ENCODE measurements at places on chromosomes 12 and 14.

- no peak for DNase-seq
Measured at GRCh38 chr12:46904406-46905238, 78.8 kb upstream of the SLC38A4 start.

GRCh38 chr12:68154779-68155178, 4.8 kb downstream of the IFNG start:
- DNase-seq, result no peak

- DNase-seq, result no peak
Measured at GRCh38 chr12:56021889-56022497, 1.1 kb downstream of the IKZF4 start.

GRCh38 chr14:64693810-64694165, 10.4 kb upstream of the PLEKHG3 start:
- no peak for DNase-seq

GRCh38 chr14:67749341-67750084, 47.8 kb downstream of the RDH12 start:
- DNase-seq, result peak; percentile 67

DNA sequence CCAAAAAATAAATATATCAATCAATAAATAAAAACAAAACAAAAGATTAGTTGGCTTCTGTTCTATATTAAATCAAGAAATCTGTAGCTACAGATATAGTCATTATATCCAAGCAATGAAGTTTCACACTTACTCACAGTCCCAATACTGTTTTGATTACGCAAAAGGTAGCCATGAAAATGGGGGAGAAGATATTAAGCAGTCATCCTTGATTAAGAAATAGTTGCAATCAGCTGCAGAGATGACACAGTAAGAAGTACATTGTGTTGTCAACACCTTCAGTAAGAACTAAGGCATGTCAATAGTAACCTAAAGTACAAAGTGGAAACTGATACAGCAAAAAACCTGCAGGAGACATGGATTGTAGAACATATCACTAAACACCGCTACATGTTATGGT, 11.0 kb upstream of the RHOJ start:
- no peak for DNase-seq

DNA sequence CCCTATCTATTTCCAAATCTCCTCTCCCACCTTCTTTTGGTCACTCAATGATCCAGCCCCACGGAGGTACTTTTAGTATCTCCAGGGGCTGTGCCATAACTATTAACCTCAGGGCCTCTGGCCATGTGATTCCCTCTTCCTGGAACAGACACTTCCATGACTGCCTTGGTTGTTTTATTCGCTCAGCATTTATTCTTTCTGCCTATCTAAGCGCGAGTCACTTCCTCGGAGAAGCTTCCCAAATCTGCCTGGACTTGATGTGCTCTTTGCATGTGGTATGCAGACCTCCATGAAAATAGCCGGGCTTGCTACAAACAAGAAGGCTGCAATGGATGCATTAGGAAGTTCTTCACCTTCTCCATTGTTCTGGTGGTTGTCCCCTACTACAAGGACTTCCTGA, 939.0 kb upstream of the TMEM132C start:
- no peak for DNase-seq

DNA sequence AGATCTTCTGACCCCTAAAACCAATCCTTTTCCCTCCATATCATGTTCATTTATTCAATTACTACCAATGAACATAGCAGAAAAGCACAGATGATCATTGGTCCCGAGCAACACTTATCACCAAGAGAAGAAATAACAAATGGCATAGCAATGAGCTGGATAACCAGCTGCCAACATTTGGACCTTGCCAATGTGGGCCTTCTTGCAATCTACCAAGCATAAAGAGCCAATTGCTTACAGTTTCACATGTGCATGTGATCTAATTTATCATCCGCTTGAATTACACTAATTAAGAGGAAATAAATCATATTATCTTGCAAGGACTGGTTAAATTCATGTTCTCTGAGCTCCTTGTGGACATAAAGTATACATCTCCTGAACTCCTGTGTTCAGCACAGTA, 134.8 kb upstream of the HMGA2 start:
- no peak for DNase-seq

DNA sequence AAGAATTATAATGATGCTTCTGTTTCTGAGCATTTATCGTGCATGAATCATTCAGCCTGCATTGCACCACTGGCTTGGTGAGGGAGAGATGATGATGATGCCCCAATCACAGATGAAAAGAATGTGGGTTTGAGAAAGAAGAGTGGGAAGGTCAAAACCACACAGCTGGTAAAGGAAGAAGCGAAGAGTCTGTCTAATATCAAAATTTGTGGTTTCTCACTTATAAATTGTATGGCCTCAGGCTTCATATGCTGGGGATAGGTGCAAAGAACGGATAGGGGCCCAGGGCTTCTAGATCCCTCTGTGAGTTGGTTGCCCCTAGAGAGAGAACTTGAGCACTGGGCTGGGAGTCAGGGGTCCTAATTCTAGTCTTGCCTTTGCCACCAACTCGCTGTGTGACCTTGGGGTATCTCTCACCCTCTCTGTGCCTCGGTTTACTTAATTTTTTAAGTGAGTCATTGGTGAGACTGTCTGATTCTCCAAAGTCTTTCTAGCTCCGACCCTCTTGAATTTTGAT, 2.2 kb downstream of the OASL start:
- no peak for DNase-seq

- no peak for DNase-seq
Measured at GRCh38 chr12:79973801-79974200, 38.9 kb upstream of the PPP1R12A start.

DNA sequence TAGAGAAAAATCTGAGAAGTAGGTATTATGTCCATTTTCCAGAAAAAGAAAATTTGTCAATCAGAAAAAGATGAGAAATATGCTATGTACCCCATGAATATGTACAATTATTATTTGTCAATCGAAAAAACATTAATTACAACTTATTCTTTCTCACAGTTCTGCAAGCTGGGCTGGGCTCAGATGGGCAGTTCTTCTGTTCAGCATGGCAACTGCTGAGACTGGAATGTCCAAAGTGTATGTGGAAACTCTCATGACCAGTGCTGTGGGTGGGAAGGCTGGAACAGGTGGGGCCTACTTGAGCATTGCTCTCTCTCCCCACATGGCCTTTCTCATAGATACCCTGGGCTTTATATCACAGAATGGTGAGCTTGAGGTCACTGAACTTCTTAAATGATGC, 450.3 kb upstream of the TBX3 start:
- DNase-seq, result no peak

- no peak for DNase-seq
Measured at GRCh38 chr14:92933481-92933880, 10.5 kb downstream of the CHGA start.

- DNase-seq, result no peak
Measured at GRCh38 chr14:22597265-22597664, 835 bp upstream of the ABHD4 start.

DNA sequence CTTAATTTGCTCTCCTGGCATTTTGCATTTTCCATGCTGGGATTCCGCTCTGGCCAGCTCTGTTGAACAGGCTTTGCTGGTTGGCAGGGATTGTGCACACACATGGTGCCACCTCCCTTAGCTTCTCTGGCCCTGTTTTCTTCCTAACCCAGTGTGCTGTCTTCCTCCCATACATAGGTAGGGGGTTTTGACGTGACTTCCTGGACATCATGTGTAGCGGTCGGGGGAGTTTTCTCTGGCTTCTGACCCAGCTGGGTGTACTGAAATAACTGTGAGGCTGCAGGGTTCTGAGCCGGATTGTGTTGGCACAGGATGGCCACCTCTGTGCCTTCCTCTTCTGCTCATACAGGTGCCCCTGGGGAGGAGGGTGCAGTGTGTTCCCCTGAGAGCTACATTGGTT, 25.7 kb downstream of the C14orf132 start:
- DNase-seq, result no peak

- no peak for DNase-seq
Measured at GRCh38 chr14:66121859-66122258, 364.3 kb upstream of the CCDC196 start.

- no peak for DNase-seq
Measured at GRCh38 chr14:61438036-61438435, 116.7 kb downstream of the PRKCH start.

- DNase-seq, result no peak
Measured at GRCh38 chr12:5305886-5306545, 125.9 kb upstream of the NTF3 start.

GRCh38 chr12:24039113-24039525, 89.6 kb upstream of the SOX5 start:
- no peak for DNase-seq

DNA sequence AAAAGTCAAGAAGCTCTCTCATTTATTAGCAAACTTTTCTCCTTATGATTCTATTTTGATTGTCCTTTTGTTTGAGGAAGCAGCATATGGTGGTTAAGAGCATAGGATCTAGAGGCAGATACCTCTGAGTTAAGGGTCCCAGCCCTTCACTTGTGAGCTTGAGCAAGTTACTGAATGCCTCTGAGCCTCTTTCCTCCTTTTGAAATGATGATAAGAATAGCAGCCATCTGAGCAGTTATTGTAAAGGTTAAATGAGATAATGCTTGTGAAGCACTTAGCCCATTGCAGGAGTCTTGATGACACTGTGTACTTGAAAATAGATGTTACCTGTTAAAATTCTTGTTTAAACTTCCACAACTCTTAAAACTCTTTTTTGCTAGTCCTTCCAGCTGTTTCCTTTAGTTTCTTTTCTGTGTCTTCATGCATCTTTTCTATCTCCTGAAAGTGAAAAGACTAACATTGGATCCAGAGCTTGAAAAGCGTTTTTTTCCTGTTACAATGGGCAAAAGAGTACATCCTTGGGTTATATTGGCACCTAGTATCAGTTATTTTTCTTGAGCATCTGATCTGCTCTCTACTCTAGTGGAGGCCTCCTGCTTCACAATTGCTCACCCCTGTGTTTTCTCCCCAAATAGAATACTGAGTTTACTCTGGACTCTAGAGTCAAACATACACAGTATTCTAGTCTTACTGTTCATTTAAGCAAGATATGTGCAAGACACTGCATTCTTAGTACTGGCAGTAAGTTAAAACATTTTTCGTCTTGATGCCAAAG, 3.1 kb downstream of the HIF1A start:
- no peak for DNase-seq

DNA sequence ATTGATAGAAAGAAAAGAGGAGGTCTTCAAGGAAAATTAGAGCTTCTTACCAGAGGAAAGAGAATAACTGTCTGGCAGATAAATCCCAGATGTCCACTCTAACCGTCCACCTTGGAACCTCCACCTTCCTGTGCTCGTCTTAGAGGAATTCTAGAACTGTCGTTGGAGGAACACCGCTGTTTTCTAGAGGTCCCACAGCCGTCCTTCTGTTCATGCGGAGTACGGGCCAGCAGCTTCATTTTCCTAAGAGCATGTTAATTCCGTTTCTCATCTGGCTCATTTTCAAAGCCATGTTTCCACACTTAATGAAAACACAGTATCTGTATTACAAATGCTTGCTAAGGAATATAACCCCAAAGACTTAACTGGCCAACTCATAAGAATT, 107.9 kb upstream of the ESRRB start:
- no peak for DNase-seq

DNA sequence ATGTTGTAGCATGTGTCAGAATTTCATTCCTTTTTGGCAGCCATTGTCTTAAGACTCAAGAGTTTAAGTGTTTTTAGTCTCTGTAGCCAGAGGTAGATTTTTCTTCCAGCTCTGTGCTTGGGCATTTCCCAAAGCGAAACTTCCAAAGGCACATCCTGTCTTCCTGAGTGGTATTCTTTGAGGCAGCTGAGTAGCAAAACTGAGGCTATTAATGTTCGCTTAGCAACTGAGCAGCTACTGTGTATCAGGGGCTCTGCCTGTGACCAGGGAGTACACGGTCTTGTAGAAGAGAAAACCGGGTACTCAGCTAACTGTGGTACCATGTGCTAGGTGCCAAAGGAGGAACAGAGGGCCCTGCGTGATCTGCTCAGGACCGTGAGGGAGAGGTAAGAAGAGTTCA, 52.0 kb downstream of the ETV6 start:
- DNase-seq, result no peak

GRCh38 chr12:2644683-2645405, 149.9 kb upstream of the FKBP4 start:
- no peak for DNase-seq

GRCh38 chr12:53939141-53940108, 794 bp downstream of the HOXC13 start:
- DNase-seq, result no peak

- DNase-seq, result no peak
Measured at GRCh38 chr14:89963288-89963978, 7.7 kb downstream of the TDP1 start.

- no peak for DNase-seq
Measured at GRCh38 chr12:2284321-2284813, 231.6 kb downstream of the CACNA1C start.

- peak; percentile 44 for DNase-seq
Measured at GRCh38 chr14:67111022-67111421, 78.2 kb upstream of the GARIN2 start.

DNA sequence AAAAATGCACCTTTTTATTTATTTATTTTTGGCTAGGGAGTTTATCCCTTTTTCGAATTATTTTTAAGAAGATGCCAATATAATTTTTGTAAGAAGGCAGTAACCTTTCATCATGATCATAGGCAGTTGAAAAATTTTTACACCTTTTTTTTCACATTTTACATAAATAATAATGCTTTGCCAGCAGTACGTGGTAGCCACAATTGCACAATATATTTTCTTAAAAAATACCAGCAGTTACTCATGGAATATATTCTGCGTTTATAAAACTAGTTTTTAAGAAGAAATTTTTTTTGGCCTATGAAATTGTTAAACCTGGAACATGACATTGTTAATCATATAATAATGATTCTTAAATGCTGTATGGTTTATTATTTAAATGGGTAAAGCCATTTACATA, 14.9 kb upstream of the SNAPC1 start:
- no peak for DNase-seq

- DNase-seq, result no peak
Measured at GRCh38 chr14:60651086-60651795, 2.0 kb upstream of the SIX1 start.

DNA sequence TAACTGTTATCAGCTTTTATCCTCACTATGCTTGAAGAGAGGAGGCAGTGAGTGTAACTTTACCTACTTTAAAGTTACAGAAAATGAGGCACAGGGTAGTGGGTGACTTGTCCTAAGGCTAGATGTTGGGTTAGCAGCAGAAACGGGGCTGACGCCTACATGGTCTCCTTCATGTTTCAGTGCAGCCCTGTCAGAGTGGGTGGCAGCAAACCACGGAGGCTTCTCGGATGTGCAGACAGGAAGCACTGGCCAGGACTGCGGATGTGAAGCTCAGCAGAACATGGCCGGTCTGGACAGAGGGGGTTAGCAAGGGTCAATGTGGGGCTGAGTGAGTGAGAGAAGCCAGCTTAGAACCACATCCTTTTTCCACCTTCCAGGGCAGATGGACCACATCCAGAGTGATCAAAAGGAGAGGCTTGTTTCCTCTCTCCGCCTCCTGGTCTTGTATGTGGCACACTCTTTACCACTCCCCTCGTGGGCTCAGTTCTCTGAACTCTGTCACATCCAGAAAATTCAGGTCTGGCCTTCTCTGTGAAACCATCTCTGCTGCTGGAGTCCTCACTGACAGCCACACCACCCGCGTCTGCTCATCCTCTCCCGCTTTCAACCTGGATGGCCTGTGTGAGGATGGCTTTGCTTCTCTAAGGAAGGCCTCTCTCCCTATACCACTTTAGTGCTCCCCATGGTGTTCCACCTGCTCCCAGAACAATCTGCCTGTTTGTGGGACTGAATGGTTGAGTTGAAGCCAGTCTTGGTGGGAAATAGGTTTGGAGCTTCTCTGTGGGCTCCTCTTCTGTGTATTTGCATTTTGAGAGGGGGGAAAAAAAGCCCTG, 14.1 kb downstream of the SUSD6 start:
- no peak for DNase-seq

Measured in D341Med (cell line).